ENCODE measurements at places on chromosomes 3 and 15.

- DNase-seq = no peak
Observed at GRCh38 chr3:21694506-21694905, 56.5 kb downstream of the ZNF385D start.

DNA sequence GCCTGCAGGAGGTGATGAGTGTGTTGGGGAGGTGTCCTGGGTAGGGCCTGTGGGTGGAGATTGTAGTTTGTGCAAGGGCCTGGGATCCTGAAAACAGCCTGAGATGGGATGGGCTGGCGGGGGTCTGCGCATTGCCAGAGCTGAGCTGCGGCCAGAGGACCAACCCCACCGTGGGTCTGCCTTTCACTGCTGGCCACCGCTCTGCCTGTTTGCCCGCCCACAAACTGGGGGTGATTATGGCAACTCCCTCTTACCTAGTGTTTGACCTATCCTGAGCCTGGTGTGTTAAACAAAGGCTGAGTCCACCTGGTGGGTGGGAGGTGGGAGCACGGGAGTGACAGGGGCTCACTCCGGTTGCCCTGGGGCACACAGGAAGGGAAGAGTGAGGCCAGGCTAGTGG, 9.8 kb downstream of the ABTB1 start:
- no peak for DNase-seq

DNA sequence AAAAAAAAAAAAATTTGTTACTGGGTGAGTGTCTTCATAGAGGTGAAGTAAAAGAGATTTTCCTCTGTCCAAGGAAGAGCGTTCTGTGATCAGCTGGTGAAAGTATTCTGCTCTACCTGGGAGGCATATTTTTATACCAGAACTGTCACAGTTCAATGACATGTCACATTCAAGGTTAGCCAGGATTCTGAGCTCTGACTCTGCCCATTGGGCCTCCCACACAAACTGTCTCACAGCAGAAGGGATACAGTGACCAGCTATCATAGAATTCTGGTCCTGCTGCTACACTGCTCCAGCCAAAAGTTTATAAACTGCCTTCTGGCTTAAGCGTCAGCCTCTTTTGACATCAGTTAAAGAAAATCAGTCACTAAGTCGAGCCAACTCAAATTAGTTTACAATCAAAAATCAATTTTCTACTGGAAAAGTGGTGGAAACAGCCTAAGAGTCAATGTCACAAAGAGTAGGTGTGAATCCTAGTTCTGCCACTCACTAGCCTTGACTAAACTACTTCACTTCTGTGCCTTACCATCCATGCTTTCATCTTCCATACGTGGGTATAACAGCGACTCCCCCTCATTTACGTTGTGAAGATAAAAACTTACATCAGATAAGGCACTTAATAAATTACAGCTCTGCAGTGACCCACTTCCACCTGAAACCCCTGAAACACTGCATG, 52.7 kb upstream of the DCUN1D1 start:
- no peak for DNase-seq

GRCh38 chr3:128544190-128544589, 51.2 kb upstream of the GATA2 start:
- no peak for DNase-seq

GRCh38 chr3:67362686-67363085, 291.7 kb downstream of the SUCLG2 start:
- DNase-seq = no peak

DNA sequence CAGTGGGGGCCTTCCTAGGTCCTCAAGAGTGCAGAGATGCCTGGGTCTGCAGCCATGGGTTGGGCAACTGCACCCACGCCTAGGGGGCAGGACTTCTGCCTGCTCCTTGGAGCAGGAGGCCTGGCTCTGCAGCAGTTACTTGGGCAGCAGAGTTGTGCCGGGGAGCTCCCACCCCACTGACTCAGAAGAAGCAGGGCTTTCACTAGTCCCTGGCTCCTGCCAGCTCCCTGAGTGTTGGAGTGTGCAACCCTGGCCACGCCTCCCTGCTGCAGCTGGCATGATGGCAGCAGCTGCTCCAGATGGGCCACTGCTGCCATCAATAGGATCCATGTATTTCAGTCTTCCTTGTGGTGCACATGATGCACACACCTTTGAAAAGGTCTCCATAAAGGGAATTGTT, 40.6 kb upstream of the KCNH8 start:
- DNase-seq = no peak

DNA sequence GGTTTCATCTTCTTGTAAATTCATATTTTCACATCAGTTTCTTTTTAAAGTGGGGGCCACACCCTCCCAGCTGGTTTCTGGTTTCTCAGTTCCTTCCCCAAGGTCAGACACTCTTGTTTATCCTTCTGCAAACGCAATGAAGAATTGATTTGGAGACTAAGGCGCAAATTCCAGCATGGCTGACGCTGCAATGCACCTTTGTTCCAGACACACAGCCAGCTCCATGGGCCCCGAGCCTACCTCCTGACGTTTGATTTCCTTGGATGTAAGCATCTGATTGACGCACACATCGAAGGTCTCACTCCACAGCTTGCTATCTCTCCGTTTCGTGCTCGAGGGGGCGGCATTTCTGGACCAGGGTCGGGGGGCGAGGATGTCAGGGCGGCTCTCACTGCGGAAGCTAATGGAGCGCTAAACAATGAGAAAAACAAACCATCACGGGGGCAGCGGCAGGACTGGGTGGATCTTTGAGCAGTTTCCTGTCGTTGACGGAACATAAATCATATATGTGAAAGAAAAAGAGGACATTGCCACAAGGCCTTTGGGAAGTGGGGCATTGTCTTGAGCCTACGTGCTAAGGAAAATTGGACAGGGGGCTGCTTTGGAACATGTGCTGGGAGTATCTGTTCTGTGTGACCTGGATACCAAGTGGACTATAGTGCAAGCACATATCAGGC, 46.9 kb downstream of the ARHGEF3 start:
- no peak for DNase-seq

DNA sequence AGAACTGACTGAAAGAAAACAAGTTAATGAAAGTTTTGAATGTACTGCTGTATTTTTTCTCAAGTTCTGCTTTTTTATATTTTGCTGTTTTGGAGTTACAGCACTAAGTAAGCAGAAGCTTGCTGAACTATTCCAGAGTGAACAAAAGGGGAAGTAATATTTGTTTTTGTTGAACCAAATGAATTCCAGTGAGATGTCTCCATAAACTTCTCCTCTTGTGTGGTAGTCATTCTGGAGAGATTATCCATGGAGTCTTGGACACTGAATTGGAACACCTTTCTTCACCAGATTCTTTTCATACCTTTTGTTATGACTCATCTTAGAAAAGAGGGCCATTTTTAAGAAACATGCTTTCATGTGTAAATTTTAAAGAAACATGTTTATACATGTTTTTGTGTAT, 8.8 kb downstream of the ANKUB1 start:
- DNase-seq = no peak

- no peak for DNase-seq
Observed at GRCh38 chr15:101642361-101642760, 9.8 kb downstream of the TM2D3 start.

- no peak for DNase-seq
Observed at GRCh38 chr15:34206011-34206410, 3.9 kb downstream of the KATNBL1 start.

GRCh38 chr15:82072926-82073537, 27.2 kb upstream of the MEX3B start:
- DNase-seq = no peak

DNA sequence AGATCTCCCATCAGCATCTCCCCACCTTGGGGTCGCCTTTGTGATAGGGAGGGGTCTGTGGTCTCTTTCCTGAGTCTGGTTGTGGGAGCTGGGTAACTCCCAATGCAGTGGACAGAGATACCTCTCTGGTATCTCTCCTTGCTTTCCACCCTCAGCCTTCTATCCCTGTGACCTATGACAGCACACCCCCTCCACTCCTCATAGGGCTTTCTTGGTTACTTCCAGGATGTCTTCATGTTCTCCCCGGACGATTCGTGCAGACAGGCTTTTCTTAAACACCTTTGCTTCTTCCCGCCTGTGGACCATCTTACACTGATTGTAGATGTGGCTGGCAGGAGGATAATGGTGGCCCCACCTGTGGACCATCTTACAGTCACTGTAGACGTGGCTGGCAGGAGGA, 14.2 kb upstream of the NRROS start:
- DNase-seq = no peak

DNA sequence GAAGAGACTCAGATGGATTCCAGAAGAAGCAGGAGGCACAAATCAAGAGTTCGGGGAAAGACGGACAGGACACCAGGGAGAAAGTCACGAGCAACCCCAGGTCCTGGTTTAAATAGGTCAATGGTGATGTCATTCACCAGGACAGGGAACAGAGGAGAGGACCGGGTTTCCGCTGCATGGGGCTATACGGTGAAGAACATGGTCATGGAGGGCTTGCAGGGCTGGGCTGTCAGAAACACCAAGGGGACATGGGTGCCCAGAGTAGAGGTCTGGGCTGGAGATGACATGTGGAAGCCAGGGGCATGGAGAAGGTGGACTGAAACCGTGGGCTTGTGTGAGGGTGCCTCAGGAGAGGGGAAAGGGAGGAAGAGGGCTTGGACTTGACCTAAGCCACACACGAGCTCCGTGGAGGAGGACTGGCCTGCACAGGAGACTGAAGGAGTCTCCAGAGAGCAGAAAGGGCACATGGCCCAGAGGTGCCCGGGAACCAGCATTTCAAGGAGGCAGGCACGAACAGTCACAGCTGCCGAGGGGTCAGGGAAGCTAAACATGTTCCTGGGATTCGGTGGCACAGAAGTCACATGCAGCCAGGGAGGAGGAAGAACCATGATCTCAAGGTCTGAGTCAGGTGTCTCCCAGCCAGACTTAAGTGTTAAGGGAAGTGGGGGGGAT, 54.2 kb upstream of the RPL32 start:
- DNase-seq = no peak

Measured in MG63 (cell line).